ENCODE measurements at places on chromosomes 13 and 19.

GRCh38 chr19:49347835-49348234 lies 12.6 kb downstream of the CD37 start:
- no peak for DNase-seq

- DNase-seq, result no peak
These were observed 697.2 kb downstream of the EFNB2 start for GRCh38 chr13:105838231-105838630.

DNA sequence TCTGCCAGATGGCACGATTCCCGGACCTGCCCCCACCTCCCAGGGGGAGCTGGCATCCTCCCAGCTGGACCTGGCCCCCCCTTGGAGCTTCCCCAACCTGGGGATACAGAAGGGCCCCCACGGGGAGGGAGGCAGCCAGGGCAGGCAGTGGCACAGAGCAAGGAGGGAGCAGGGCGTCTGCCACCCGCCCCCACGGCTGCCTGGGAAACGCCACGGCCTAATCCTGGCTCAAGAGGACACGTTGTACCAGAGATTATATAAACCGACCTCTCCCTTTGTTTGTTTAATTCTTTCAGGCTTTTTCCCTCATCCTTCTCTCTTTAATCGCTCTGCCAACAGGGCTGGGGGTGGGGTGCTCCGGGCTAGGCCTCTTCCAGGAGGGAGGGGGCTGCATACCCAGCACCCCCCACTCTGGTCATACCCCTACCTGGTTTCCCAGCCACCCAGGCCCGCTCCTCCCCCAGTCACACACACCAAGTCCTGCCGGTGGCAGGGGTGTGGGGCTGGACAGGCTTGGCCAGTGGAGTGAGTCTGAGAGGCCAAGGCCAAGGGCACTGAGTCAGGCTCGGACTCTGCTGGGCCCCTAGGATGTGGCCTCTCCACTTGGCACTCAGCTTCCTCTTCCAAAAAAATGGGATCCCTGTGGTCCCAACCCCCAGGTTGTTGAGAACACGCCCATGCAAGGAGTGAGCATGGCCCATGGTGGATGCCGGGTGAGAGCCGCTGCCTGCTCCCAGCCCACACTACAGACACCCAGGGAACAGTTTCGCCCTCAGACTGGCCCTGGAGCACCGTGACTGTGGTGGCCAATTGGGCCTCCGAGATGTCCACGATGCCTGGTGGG lies 29.5 kb upstream of the NFIC start:
- peak; percentile 94 for DNase-seq

- DNase-seq, result no peak
These were observed 22.7 kb downstream of the BTBD2 start for GRCh38 chr19:1992759-1993260.

GRCh38 chr13:88189728-88190127 lies 518.6 kb downstream of the SLITRK5 start:
- no peak for DNase-seq

- DNase-seq, result no peak
These were observed 1.3 kb downstream of the HSPBP1 start for GRCh38 chr19:55278391-55279135.

GRCh38 chr13:58598241-58598640 lies 966.7 kb downstream of the PCDH17 start:
- DNase-seq, result no peak

GRCh38 chr13:66765559-66765958 lies 464.6 kb downstream of the PCDH9 start:
- no peak for DNase-seq

- no peak for DNase-seq
These were observed 3.6 kb upstream of the HPN start for GRCh38 chr19:35037716-35038622.

GRCh38 chr19:47350630-47351029 lies 1.5 kb downstream of the DHX34 start:
- no peak for DNase-seq

- no peak for DNase-seq
These were observed 30.7 kb downstream of the PDE4A start for GRCh38 chr19:10450853-10451609.

All from vagina (tissue), 2 donors.